ENCODE measurements at places on chromosomes 13 and 19.
A peak's percentile ranks its signal among the peaks of the same experiment; 100 is the strongest.

GRCh38 chr13:73074014-73074413 is 15.2 kb downstream of the KLF5 start:
- DNase-seq = peak; percentile 54

DNA sequence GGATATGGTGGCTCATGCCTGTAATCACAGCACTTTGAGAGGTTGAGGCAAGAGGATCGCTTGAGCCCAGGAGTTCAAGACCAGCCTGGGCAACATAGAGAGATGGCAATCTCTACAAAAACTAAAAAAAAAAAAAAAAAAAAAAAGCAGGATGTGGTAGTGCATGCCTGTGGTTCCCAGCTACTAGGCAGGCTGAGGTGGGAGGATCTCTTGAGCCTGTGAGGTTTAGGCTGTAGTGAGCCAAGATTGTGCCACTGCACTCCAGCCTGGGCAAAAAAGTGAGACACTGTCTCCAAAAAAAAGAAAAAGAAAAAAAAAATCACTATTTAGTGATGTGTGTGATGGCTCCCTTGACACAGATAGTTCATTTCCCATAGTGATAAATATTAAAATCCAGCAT is 365.0 kb upstream of the NBEA start:
- DNase-seq = no peak

DNA sequence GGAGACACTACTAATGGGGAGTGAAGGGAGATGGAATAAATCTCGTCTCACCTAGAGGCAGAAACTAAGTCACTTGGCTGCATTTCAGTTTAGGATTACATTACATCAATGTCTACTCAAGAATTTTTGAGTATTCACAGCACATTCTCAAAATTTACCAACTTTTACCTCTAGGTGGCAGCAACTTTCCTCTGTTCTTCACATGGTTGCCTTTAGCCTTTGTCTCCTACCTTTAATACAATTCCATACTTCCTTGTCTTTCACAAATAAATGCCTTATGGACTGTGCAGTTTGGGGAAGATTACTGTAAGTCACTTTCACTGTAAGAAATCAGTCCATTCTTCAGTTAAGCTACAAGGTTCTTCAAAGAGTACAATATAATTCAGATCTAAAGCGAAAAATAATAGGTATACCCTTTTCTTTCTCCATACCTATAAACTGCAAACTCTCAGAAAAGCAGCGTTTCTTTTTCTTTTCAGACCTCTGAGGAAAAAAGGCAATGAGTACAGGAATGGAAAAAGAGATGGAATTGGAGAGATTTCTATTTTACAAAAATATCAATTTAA is 379.4 kb downstream of the KLF12 start:
- peak; percentile 96 for DNase-seq

GRCh38 chr19:32068793-32069192 is 276.6 kb upstream of the ZNF507 start:
- DNase-seq = no peak
